Caki2 (cell line): ENCODE measurements at places on chromosomes 1 and 21. TPM values are rescaled to one million over a fixed set of nuclear protein-coding genes. Genes with fewer than 3 reads are reported as not detected.

DNA sequence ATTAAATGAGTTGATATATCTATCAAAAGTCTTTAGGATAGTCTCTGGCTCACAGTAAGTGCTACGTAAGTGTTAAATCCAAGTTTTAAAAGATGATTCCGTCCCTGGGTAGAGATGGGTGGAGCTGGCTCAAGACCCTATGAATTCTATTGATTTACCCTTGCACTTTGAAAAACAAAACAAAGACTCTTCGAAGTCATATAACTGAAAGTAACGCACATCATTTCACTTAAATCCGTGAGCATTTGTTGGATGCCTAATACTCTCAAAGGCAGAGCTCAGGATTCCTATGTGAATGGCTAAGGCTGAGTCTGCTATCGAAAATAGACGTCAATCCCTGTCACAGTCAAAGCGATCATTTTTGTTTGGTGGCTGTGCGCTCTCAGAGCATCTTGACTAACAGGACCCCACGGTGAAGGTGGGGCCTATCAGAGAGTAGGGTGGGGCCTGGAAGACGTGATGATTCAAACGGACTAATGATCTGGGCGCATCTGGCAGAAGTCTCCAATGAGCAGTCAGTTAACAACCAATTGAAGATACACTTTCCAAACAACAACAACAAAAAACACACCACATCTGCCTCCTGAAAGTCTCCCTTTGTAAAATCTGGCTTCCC lies 1.2 kb upstream of the NUCKS1 start:
- peak; percentile 53 for DNase-seq

DNA sequence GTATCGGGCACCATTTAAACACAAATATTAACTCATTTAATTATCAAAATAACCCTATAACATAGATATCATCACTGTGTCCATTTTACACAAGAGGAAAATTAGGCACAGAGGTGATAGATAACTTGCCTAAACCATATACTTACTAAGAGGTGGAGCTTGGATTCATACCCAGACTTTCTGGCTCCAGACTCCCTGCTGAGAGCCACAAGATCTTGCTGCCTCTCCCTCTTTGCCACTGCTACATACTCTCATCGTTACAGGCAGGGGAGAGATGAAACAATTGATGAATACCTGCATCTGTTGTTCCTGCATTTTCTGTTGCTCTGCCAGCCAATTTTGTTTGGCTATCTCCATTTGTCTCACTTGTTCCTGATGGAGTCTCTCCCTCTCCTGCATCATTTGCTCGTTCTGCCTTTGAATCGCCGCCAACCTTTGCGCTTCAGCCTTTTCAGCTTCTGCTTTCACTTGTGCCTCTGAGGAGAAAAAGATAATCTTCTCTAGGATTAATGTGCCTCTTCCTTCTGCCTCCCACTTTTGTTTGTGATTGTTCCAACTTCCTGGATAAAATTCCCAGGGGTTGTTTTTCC lies 10.6 kb downstream of the GBP5 start:
- no peak for DNase-seq

DNA sequence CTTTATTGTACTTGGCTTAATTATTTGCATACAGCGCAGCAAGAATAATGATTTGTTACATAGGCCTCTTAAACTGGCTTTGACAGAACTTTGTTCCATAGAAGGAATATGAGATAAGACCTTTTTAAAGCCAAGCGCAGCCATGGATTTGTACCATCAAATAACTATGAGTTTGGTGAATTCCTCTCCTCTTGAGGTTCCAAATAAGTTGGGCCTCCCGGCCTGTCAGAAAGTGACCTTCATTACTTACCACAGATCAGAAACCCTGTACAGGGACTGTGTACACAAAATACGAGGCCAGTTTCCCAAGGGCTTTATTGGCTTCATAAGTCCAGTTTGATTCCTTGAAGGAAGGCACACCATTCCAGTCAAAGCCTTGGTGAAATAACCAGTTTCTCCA lies 21.8 kb upstream of the HSD3B1 start:
- DNase-seq: no peak

GRCh38 chr1:248618878-248619277 lies 16.0 kb downstream of the OR2T11 start:
- peak; percentile 0 for DNase-seq

- no peak for DNase-seq
Measured at GRCh38 chr1:59979666-59980065, 53.1 kb upstream of the CYP2J2 start.

- no peak for DNase-seq
Measured at GRCh38 chr1:114512595-114513280, 1.7 kb upstream of the TRIM33 start.

- no peak for DNase-seq
Measured at GRCh38 chr1:180208264-180208663, 21.8 kb upstream of the LHX4 start.

- DNase-seq: no peak
Measured at GRCh38 chr1:42358791-42359190, 21.8 kb upstream of the RIMKLA start.

DNA sequence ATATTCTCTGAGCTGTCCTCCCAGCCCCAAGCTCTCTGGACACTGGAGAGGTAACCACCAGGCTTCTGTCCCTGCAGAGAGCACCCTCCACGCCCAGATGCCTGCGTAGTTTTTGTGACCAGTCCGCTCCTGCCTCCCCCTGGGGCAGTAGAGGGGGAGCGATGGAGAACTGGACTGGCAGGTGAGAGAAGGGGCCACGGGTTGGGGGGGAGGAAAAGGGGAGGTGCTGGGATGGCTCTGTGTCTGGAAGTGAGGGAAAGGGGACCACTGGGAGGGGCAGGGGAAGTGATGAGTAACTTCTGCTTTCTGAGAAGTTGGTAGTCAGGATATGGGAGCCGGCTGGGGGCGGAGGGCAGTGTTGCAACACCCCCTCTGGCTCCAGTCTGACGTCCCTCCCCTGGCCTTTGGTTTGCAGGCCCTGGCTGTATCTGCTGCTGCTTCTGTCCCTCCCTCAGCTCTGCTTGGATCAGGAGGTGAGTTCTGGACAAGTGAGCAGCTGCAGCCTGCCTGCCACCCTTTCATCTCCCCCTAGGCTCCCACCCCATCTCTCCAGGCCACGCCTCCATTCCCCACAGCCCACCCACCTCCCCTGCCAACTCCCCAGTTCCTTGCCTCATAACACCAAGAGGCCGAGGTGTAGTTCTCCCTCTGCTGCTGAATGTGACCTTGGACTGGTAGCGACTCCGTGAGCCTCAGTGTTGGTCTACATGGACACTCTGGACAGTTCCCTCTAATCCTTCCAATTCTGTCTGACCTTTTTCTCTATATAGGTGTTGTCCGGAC lies 3.1 kb downstream of the ADAMTSL4 start:
- no peak for DNase-seq

DNA sequence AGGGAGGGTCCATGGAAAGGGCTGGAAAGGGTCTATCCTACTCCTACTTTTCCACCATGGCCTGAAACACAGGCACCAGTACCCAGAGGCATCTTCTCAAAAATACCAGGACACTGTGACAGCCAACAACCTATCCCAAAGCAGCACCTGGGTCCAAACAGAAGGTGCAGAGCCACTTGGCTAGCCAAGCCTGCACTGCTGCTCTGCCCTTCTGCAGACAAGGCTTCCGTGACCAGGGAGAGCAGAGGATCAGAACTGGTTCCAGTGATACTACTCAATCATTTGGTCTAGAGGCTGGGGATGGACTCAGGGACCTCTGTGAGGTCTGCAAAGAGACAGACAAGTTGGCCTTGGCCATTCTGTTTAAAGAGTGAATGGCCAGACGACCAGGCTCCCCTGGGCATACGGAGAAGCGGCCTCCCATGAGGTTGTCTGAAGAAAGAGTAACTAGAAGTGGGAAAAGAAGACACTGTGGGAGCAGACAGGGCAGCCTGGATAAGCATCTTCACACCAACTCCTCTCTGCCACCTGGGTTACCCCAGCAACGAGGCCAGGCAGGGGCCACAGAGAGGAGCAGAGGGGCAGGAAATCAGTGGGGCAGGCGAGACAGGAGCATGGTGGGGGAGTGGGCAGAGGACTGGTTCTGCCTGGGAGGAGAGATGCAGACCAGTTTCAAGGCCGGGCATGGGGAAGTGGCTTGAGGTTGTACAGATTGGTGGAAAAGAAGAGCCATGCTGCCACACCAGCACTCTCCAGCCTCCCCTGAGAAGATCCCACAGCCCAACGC lies 5.7 kb downstream of the KCNN3 start:
- no peak for DNase-seq

Gene ATP5IF1
- total RNA-seq: 100.0 and 118 TPM in 2 replicates

Gene TACSTD2
- not detected in 2 replicates for total RNA-seq

Gene ERICH3
- total RNA-seq: not detected in 2 replicates

Gene RHBG
- total RNA-seq: not detected in 2 replicates

Gene PTCH2
- total RNA-seq: not detected in 2 replicates
